Pulmonary artery endothelial cell (primary cell): ENCODE measurements at places on chromosomes 16 and 17. TPM values are rescaled to one million over a fixed set of nuclear protein-coding genes. Genes with fewer than 3 reads are reported as not detected.

MT4 gene
- not detected in 2 replicates for total RNA-seq

ERCC4 gene
- 9.7 and 11.7 TPM in 2 replicates for total RNA-seq

CXCL16 gene
- total RNA-seq = 2.4 and 7.4 TPM in 2 replicates

OTOP3 gene
- total RNA-seq = not detected in 2 replicates

TEX19 gene
- 0.11 TPM in 1 of 2 replicates, not detected in the other for total RNA-seq

GCGR gene
- not detected in 2 replicates for total RNA-seq

CDH1 gene
- under 0.01 and 0.14 TPM in 2 replicates for total RNA-seq

LRRC37A3 gene
- total RNA-seq = 3.0 and 4.0 TPM in 2 replicates

PDILT gene
- not detected in 2 replicates for total RNA-seq

KRT28 gene
- total RNA-seq = not detected in 2 replicates

NPIPA2 gene
- total RNA-seq = 0.07 and 0.60 TPM in 2 replicates

CLDN7 gene
- 20.7 and 26.8 TPM in 2 replicates for total RNA-seq

KCNG4 gene
- not detected in 2 replicates for total RNA-seq

ZP2 gene
- total RNA-seq = not detected in 2 replicates

DCTN5 gene
- total RNA-seq = 59.9 and 90.1 TPM in 2 replicates

TEKT1 gene
- total RNA-seq = not detected in 2 replicates

KRT14 gene
- total RNA-seq = 0.07 and 0.18 TPM in 2 replicates

C16orf86 gene
- total RNA-seq = 2.6 and 3.7 TPM in 2 replicates
